ENCODE measurements at places on chromosomes 13 and 19.
A peak's percentile ranks its signal among the peaks of the same experiment; 100 is the strongest.

- H3K27ac ChIP-seq, result no peak overlapping the region
- no peaks in the 10 kb centered on the region for H3K27me3 ChIP-seq
- no peak for ATAC-seq
- H3K4me3 ChIP-seq, result no peak overlapping the region
These were observed 5.0 kb downstream of the SGTA start for GRCh38 chr19:2777952-2778683.

- H3K4me3 ChIP-seq, result peak within 1 kb of the TSS; percentile 13
- ATAC-seq, result no peak
- peaks cover 15% of the 10 kb centered on the region for H3K4me1 ChIP-seq
- no peak within 1 kb of the TSS for H3K27ac ChIP-seq
- peaks cover 9% of the 10 kb centered on the region for H3K36me3 ChIP-seq
These were observed at the start of gene MCEMP1 for GRCh38 chr19:7676854-7677253. Gene MCEMP1, plus strand, starts transcription at chr19:7677090. Its CDS starts 31 bp downstream, at chr19:7677121.

GRCh38 chr13:98523455-98524102, 53.3 kb downstream of the STK24 start:
- H3K4me1 ChIP-seq, result peaks cover 75% of the 10 kb centered on the region
- peak; percentile 79 for ATAC-seq
- H3K27ac ChIP-seq, result peak overlapping the region; percentile 91
- H3K27me3 ChIP-seq, result no peaks in the 10 kb centered on the region

DNA sequence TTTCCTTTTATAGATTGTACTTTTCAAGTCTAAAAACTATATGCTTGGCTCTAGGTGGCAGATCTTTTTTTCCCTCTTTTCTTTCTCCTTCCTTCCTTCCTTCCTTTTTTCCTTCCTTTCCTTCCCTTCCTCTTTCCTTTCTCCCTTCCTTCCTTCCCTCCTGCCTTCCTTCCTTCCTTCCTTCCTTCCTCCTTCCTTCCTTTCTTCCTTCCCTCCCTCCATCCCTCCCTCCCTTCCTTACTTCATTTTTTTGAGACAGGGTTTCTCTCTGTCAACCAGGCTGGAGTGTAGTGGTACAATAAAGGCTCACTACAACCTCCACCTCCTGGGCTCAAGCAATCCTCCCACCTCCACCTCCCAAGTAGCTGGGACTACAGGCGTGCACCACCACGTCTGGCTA, 48.1 kb downstream of the F2RL3 start:
- no peak overlapping the region for H3K4me3 ChIP-seq
- ATAC-seq, result no peak
- no peaks in the 10 kb centered on the region for H3K36me3 ChIP-seq
- no peaks in the 10 kb centered on the region for H3K4me1 ChIP-seq

GRCh38 chr19:12705169-12705568, 8.7 kb upstream of the FBXW9 start:
- no peak overlapping the region for H3K27ac ChIP-seq
- peaks cover 91% of the 10 kb centered on the region for H3K36me3 ChIP-seq
- no peak for ATAC-seq
- H3K4me3 ChIP-seq, result no peak overlapping the region
- no peaks in the 10 kb centered on the region for H3K27me3 ChIP-seq

GRCh38 chr13:76885203-76886004, 801 bp downstream of the KCTD12 start:
- H3K36me3 ChIP-seq, result no peaks in the 10 kb centered on the region
- ATAC-seq, result peak; percentile 67
- H3K4me1 ChIP-seq, result peaks cover 10% of the 10 kb centered on the region
- peak overlapping the region; percentile 87 for H3K4me3 ChIP-seq
- peak overlapping the region; percentile 48 for H3K27ac ChIP-seq

DNA sequence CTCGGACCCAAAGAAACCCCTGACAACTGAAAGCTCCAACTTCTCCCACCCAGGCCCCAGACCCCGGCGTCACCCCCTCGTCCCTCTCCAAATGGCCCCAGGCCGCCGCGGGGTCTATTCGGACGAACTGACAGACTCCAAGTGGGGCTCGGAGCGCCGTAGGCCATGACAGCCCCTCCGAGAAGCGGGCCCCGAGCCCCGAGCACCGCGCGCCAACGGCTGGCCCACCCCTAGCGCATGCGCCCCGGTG, 360 bp downstream of the DDX39A start:
- peaks cover 52% of the 10 kb centered on the region for H3K36me3 ChIP-seq
- peak overlapping the region; percentile 87 for H3K27ac ChIP-seq
- peak; percentile 68 for ATAC-seq
- peak overlapping the region; percentile 80 for H3K4me3 ChIP-seq

GRCh38 chr13:114020750-114021463, 47.0 kb upstream of the C13orf46 start:
- H3K27me3 ChIP-seq, result no peaks in the 10 kb centered on the region
- no peak for ATAC-seq
- H3K36me3 ChIP-seq, result peaks cover 68% of the 10 kb centered on the region
- H3K4me1 ChIP-seq, result no peaks in the 10 kb centered on the region
- H3K27ac ChIP-seq, result no peak overlapping the region

GRCh38 chr13:109684084-109684823, 102.1 kb downstream of the IRS2 start:
- H3K27ac ChIP-seq, result no peak overlapping the region
- no peaks in the 10 kb centered on the region for H3K4me1 ChIP-seq
- ATAC-seq, result no peak
- H3K36me3 ChIP-seq, result no peaks in the 10 kb centered on the region
- peaks cover 10% of the 10 kb centered on the region for H3K27me3 ChIP-seq

DNA sequence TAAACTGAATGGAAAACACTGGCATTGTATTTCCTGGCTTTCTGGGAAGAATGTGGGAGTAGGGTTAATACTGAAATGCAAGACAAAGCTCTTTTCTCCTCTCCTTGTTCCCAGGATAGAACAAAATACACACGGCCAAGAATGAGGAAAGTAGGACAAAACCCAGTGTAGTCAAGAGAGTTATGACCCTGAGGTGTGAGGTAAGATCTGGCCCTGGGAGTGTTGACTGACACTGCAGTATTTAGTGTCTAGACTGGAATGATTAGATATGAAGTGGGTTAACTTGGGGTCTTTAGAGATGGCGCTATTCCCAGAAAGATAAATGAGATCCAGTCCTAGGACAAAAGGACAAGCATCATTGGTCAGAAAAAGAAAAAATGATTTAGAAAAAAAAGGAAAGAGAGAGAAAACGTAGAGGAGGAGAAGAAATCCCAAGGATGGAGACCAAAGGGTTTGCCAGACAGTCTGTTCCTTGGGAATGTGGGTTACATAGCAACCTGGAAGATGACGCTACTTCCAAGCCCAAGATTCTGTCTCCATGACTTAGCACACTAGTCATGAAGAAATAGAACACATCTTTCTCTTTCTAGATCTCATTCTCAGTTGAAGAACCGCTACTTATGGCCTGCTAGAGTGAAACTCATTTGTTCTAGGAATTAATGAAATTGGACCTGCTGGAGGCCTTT, 543.6 kb upstream of the GPC6 start:
- H3K36me3 ChIP-seq, result no peaks in the 10 kb centered on the region
- no peaks in the 10 kb centered on the region for H3K4me1 ChIP-seq
- no peaks in the 10 kb centered on the region for H3K27me3 ChIP-seq

DNA sequence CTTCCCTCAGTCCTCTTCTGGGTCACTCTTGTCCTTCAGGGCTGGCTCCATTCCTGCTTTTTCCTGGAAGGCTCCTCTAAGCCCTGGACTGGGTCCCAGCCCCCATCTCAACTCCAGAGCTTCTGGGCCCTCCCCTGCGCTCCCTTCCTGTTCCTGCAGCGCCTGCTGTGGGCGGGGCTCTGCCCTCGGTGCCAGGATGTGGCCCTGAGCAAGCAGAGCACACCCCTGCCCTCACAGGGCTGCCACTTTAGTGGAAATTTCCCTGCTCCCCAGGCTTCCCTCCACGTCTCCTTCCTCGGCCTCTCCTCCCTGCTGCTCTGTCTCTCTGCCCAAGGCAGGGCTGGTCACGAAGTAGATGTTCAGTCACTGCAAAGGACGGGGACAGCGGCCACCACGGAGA, 28.8 kb downstream of the DPF1 start:
- H3K27ac ChIP-seq, result no peak overlapping the region
- H3K27me3 ChIP-seq, result no peaks in the 10 kb centered on the region
- peaks cover 5% of the 10 kb centered on the region for H3K36me3 ChIP-seq
- ATAC-seq, result no peak

DNA sequence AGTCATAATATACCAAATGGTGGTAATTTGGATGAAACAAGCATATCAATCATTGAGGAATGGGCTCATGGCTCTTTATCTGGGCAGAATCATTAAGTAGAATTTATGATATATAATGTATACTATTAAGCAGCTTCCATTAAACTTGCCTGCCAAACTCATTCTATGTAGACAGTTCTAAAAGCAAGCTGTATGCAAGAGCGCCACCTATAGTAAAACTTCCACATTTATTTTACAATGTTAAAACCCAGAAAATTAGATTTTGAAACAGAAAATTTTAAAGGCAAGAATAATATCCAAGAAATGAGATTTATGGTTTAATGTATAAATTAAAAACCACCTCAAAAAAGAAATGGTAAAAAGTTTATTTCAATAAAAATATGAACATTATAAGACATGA, 161.5 kb downstream of the MZT1 start:
- no peaks in the 10 kb centered on the region for H3K4me1 ChIP-seq
- no peaks in the 10 kb centered on the region for H3K27me3 ChIP-seq
- no peak for ATAC-seq
- no peak overlapping the region for H3K4me3 ChIP-seq

- H3K4me1 ChIP-seq, result peaks cover 46% of the 10 kb centered on the region
- H3K36me3 ChIP-seq, result peaks cover 58% of the 10 kb centered on the region
- H3K4me3 ChIP-seq, result peak overlapping the region; percentile 94
- H3K27me3 ChIP-seq, result no peaks in the 10 kb centered on the region
- peak overlapping the region; percentile 92 for H3K27ac ChIP-seq
These were observed 757 bp downstream of the EGLN2 start for GRCh38 chr19:40799558-40800338.

GRCh38 chr13:45101327-45102018, 18.8 kb upstream of the GTF2F2 start:
- no peaks in the 10 kb centered on the region for H3K4me1 ChIP-seq
- H3K36me3 ChIP-seq, result no peaks in the 10 kb centered on the region
- H3K27me3 ChIP-seq, result peaks cover 5% of the 10 kb centered on the region

DNA sequence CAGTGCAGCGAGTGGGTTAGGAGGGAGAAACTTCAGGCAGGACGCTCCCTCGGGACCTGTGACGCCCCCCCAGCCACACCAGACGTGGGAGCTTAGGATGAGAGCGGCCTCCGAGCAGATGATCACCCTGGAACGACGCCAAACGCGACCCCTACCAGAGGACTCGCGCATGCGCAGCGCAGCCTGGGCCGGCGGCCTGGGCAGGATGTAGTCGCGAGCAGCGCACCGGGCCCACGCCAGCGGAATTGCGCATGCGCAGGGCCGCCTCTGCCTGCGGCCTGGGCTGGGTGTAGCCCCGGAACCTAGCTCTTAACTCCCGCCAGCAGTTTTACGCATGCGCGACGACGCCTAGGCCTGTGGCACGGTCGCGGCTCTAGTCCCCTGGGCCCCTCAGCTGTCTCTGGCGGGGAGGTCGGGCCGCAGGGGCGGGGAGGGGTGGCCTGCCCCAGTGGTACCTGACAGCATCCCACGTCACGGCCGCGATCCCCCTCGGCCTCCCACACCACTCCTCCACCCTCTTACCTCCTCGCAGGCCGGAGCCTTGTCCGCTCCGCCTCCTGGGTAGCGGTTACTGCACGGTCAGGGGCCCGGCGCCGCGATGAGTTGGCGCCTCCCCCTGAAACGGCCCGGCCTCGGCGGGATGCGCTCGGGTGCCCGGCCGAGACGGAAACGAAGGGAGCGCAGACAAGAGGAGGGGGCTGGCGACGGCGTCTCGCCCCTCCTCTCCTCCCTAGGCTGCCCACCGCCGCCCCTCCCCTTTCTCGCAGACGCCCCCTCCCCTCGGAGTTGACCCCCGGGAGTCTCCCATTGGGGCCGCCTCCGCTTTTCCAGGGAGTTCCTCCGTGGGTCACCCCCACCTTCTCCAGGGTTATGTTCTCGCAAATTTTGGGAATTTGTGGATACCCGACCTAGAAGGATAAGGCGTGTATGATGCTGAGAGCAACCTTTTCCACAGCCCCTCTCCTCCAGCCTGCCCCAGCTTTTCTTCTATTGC, at the start of gene RCBTB2:
TSS of gene RCBTB2 (minus strand) at position 575 of the 994 bp plus-strand sequence. CDS start 11,141 bp downstream, outside the sequence.
- H3K4me3 ChIP-seq, result peak within 1 kb of the TSS; percentile 92
- peak within 1 kb of the TSS; percentile 97 for H3K27ac ChIP-seq
- ATAC-seq, result peak; percentile 94
- H3K36me3 ChIP-seq, result peaks cover 8% of the 10 kb centered on the region
- H3K4me1 ChIP-seq, result peaks cover 8% of the 10 kb centered on the region
- H3K27me3 ChIP-seq, result no peaks in the 10 kb centered on the region

DNA sequence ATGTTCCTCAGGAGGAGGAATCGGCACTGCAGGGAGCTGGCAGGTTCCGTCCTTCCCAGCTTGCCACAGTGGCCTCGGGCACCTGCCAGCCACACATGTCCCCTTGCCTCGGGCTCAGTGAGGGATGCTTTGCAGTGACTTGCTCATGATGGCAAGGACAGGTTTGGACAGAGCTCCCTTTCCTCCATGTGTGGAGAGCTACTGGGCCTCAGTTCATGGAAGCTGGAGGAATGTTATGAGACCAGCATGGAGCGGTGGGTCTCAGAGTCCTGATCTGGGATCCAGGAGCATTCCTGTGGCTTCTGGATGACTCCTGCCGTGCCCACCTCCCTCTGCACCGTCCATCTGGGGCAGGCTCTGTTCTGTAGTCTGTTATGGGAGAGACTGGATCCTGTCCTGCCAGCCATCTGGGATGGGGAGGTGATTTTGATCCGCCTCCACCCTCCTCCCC, 59.2 kb downstream of the SIPA1L3 start:
- H3K27me3 ChIP-seq, result no peaks in the 10 kb centered on the region
- ATAC-seq, result no peak
- peaks cover 3% of the 10 kb centered on the region for H3K36me3 ChIP-seq
- H3K27ac ChIP-seq, result no peak overlapping the region

DNA sequence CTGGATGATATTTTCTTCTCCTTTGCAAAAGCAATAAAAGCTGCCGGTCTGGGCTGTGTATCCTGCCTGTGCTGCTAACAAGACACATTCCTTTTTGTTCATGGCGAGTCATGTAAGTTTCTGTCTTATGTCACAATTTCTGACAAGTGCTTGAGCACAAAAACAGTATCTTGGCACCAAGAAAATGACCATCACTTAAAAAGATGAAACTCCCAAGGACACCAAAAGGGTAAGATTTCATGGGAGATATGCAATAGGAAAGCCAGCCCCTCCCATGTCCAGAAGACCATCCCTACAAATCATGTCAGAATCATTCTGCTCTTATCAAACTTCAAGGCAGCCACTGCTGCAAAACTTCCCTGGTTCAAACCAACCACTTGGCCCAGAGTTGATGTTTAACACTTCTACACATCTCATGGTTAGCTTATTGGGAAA, 375.4 kb upstream of the ZNF507 start:
- no peaks in the 10 kb centered on the region for H3K4me1 ChIP-seq
- H3K27ac ChIP-seq, result no peak overlapping the region
- H3K4me3 ChIP-seq, result no peak overlapping the region
- no peak for ATAC-seq
